IPS DF 6.9 (cell line): ENCODE measurements at places on chromosomes 4 and X.

- DNase-seq, result no peak
These were observed 102.6 kb downstream of the RAPGEF2 start for GRCh38 chr4:159205466-159205865.

- no peak for DNase-seq
These were observed 16.3 kb upstream of the DHRSX start for GRCh38 chrX:2517055-2517454.

DNA sequence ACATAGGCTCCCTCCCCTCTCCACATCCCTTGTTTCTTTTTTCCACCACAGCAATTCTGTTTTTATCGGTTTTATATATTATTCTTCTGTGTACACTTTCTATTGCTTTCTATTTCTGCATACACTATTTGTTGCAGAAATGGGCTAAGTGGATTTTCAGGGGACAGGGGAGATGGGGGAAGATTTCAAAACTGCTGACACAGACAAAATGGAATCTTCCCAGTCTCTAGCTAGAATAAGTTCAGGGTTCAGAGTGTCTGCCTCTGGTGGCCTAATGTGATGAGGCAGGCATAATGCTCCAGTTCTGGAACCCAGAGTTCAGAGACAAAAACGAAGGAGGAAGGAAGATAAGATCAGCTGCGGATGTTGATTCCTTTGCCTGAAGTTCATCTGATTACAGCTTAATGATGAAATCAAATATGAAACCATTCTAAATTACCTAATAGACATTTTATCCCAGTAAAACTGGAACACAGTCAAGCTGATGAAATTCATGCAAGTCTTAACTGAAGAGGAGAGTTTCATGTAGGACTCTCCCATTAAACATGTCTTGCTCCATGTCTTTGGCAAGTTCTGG, 447.1 kb downstream of the AFF2 start:
- no peak for DNase-seq

GRCh38 chr4:121239951-121240350, 75.8 kb upstream of the TNIP3 start:
- no peak for DNase-seq

- no peak for DNase-seq
These were observed 4.5 kb downstream of the BMX start for GRCh38 chrX:15505101-15505500.

DNA sequence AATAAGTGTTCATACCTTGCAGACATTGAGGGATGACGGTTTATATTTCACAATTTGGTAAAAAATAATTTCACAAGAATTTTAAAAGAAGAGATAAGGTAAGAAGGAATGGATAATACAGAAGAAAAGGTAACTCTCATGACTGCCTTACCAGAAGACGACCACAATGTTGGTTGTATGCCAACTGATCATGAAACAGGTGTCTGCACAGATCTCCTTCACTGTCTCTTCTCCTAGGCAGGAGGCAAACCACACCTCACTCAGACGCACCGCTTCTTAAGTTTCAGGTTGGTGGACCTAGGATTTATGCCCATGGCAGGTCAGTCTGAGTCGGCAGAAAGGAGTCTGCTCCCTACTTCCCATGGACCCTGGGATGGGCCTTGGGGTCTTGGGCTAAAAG, 177.2 kb downstream of the VSIG4 start:
- no peak for DNase-seq

DNA sequence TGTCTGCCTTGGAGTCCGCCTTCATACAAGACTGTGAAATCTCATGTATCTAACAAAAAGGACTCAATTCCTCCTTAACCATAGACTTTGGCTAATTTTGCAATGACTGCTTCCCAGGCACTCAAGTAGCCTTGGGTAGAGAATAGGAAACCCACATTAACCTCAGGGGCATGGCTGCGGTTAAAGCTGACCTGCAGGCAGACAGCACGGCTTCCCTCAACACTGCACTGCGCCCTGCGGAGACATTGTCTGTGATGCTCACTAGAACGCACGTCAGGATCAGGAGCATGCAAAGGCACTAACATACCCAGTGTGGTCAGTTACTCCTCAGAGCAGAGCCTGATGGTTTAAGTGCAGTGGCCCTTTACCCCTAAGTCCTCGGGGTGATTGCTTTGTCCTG, 10.3 kb upstream of the GPR143 start:
- DNase-seq, result no peak

- no peak for DNase-seq
These were observed 5.4 kb upstream of the TBC1D1 start for GRCh38 chr4:37885496-37885895.

GRCh38 chr4:47525154-47525819, 40.2 kb downstream of the ATP10D start:
- DNase-seq, result no peak

- peak; percentile 22 for DNase-seq
These were observed 29.4 kb upstream of the OPHN1 start for GRCh38 chrX:68462653-68463052.

DNA sequence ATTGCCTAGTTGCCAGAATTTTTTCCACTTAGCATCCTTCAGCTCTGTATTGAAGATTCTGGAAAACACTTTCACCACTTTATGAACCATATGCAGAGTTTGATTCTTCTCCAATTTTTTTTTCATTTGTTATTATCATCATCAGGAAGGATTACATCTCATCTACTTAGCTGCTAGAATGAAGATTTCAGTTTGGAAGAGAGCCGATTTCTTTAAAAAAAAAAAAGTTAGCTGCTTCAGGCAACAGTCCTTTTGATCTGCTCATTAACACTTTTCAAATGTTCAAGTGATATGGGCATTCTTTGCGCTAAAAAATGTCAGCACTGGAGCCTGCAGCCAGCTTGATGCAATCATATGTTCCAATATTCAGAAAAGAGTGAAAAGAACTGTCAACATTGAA, 76.2 kb downstream of the ANTXR2 start:
- no peak for DNase-seq

DNA sequence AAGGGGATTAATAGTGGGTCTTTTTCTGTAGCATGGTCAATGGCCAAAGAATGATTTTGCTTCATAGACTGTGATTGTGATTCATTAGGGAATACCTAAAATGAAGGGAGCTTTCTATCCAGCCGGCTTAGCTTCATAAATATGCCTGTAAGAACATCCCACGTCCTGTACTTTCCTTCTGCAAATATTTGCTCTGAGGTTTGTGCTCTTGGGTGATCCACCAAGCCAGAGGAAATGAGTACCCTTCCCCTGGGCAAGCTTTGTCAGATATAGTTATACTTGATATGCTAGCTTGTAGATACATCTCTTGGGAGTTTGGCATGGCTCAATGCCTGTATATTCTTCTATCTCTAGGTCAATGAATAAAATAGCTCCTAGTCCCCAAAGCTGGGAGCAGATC, 28.2 kb upstream of the SPARCL1 start:
- DNase-seq, result no peak

DNA sequence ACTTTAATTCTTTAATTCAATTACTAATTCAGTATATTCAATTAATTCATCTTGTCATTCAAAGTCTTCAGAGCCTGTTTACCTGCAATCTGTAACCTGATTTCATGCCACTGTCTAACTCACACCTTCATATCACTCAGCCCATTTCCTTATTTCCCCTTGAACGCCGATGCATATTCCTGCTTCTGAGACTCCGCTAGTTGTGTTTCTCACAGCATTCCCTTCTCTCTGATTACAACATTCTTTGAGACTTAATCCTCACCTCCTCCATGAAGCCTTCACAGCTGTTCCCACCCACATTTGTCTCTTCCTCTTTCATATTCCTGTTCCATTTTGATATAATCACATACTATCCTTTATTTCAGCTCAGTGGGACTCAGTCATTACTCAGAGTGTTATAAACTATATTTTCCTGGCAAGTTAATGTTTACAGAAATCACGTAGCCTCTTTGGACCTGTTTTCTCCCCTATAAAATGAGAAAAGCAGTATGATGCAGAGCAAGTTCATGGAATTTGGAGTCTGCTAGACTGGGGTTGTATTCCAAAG, 69.0 kb downstream of the MAP9 start:
- DNase-seq, result no peak

DNA sequence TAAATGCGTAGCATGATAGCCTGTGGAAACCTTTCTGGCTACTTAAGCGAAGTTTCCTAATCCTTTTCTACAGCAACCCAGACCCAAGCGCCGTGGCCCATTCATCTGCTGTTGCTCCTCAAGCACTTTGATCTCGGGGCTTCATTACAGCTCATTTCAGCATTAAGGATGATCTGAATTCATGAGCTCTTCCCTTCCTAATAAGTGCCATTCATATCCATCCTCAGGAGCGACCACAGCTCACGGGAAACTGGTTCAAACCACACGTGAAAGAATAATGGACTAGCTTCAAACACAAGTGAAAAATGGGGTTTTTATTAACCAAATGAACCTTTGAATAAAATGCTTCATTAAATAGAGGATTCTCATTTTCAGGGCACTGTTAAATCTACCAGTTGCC, 202.6 kb upstream of the LEF1 start:
- DNase-seq, result no peak

DNA sequence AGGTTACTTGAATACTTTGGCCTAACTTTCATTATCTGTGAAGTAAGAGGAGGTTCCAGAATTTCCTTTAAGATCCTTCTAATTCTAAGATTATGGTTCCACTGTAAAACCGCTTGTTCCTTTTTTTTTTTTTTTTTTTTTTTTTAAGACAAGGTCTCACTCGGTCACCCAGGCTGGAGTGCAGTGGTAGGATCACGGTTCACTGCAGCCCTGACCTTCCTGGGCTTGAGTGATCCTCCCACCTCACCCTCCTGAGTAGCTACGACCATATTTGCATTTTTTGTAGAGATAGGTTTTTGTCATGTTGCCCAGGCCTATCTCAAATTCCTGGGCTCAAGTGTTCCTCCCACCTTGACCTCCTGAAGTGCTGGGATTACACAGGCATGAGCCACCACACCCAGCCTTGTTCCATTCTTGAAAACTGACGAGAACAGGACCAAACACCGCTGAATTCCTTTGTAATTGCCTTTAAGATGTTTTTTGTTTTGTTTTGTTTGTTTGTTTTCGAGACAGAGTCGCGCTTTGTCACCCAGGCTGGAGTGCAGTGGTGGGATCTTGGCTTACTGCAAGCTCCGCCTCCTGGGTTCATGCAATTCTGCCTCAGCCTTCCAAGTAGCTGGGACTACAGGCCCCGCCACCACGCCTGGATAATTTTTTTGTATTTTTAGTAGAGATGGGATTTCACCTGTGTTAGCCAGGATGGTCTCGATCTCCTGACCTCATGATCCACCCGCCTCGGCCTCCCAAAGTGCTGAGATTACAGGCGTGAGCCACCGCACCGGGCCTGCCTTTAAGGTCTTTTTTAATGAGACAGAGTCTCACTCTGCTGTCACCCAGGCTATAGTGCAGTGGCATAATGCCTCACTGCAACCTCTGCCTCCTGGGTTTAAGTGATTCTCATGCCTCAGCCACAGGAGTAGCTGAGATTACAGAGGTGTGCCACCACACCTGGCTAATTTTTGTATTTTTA, 6.8 kb downstream of the PDS5A start:
- no peak for DNase-seq

GRCh38 chr4:95524729-95525128, 24.0 kb downstream of the UNC5C start:
- DNase-seq, result no peak

DNA sequence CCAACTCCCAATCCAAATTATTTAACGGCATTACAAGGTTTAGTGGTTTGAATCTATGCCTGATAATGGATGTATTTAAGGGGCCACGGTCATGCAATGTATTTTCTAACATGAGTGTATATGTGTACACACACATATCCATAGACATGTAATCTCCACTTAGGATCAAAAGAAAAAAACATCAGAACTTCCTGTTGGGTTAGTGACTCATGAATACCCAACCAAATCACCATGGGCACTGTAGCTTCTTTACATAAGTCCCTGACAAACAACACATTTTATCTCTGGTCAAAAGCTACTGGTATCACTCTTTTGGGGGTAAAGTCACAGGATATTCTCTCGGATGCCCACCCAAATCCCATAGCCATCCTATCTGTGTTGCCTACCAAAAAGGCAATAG, 36.5 kb upstream of the TFDP3 start:
- DNase-seq, result no peak
